Skin of body (tissue), 3 donors: ENCODE measurements at places on chromosomes 3 and 15. TPM values are rescaled to one million over a fixed set of nuclear protein-coding genes. Genes with fewer than 3 reads are reported as not detected.

The APPL1 gene
- total RNA-seq = 63.0 TPM

The LRRC34 gene
- total RNA-seq = 2.7 TPM

The CACNA1D gene
- total RNA-seq = 5.6 TPM

The EFCC1 gene
- 0.79 TPM for total RNA-seq

The SENP5 gene
- 42.5 TPM for total RNA-seq

The BCL2A1 gene
- total RNA-seq = 8.2 TPM

- no peak for DNase-seq
Observed at GRCh38 chr15:85821545-85821944, 26.8 kb upstream of the KLHL25 start.

DNA sequence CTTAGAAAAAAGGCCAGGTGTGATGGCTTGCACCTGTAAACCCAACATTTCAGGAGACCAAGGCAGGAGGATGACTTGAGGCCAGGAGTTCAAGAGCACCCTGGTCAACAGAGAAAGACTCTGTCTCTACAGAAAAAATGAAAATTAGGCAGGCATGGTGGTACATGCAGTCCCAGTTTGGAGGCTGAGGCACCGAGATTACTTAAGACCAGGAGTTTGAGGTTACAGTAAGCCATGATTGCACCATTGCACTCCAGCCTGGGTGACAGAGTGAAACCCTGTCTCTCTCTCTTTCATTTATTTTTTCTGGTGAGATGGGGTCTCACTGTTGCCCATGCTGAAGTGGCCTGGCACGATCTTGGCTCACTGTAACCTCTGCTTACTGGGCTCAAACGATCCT lies 24.7 kb downstream of the IP6K1 start:
- no peak for DNase-seq

DNA sequence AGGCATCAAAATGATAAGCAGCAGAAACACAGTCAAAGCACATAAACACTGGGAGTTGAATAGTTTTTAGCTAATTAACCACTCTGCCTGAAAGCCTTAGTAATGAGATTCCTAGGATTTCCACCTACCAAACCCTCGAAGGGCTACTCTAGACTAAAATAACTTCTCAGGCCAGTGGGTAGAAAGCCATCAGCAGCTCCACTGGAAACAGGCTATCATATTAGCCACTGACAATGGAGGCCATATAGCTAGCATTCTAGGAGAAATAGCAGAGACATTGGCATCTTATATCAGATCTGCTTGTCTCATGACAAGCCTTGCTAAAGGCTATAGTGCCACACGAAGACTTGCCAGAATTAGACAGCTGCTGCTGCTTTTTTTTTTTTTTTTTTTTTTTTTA lies 4.5 kb upstream of the CAPN3 start:
- no peak for DNase-seq

DNA sequence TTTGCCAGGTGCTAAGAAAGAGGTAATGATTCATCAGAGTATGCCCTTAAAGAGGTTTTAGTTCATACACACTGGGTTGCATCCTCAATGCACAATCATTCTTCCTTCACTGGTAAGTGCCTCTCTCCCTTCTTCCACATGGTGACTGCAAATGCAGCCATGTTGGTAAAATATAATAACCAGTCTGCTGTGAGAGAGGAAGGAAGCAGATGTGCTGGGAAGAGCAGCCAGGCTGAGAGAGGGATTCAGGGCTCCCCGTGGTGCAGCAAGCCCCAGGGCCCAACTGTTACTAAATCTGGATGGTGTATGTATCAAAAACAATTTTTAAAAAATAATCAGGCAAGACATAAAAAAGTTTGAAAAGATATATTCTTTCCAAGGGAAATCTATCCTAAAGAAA lies 498.1 kb downstream of the MAGI1 start:
- no peak for DNase-seq

DNA sequence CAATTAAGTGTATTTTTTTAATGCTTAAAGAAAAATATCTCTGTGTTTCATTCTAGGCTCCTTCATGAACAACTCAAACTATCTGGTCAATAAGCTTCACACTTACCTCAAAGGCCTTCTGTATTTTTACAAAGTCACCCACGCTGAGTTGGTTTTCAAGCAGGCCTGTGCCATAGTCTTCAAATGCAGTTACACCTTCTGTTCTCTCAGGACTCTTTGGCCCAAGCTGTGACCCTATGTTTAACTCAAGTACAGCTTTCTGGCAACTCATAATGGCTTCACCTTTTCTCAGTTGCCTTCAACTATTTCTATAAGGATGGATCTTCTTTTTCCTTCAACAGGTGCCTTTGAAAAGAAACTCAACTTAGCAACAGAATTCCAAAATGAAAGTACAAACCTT lies 587 bp downstream of the WDR49 start:
- no peak for DNase-seq

GRCh38 chr15:92502930-92503857 lies 109.5 kb downstream of the ST8SIA2 start:
- peak; percentile 47 for DNase-seq

DNA sequence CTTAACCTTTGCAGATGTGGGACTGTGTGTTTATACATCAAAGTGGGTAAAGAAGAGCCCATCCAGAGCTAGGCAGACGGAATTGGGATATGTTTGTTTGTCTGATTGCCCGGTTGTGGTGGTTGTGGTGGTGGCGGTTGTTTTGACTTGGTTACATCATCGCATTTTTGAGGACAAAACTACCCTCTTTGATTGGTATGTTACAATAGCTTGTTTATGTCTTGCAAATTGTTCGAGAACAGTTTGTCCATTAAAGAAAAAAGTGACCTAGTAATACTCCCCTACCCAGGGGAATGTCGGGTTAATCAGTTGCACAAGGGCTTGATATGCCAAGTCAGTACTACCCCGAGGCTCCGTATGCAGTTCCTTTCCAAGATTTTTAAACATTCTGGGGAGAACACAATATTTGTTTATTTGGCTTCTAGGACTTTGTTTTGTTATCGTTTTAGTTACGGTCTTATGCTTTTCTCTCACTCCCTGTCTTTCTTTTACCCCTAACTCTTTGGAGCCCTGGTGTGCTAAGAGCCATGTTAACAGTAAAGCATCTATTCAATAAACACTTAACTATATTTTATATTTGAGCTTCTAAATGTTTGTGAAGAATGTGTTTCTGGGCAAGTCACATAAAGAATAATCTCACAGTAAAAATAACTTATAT lies 315.4 kb downstream of the LPP start:
- DNase-seq = no peak

- DNase-seq = no peak
Observed at GRCh38 chr3:71397046-71397445, 186.5 kb downstream of the FOXP1 start.

GRCh38 chr3:134617608-134618477 lies 33.0 kb downstream of the KY start:
- no peak for DNase-seq

DNA sequence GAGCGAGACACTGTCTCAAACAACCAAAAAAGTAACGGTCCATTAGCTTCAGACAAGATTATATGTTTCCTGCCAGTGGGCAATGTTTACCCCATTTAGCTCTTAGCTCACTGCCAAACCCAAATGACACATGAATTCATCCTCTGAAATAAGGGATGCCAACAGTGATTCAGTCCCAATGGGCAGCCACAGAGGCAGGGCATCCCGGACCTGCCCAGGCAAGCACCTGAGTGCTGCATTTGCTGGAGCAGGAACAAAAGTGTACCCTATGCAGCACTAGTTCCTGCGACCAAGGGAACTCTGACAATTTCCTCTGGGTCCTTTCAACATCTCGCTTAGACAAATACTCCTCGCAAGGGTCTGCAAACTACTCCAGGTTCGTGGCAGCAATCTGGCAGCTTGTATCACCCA lies 8.0 kb downstream of the IP6K2 start:
- no peak for DNase-seq
